ENCODE measurements at places on chromosomes 13 and 19. TPM values are rescaled to one million over a fixed set of nuclear protein-coding genes. Genes with fewer than 3 reads are reported as not detected.

The LILRB1 gene
- total RNA-seq = not detected

The COX6B2 gene
- not detected for total RNA-seq

The ZNF816 gene
- not detected for total RNA-seq

The ZNF780B gene
- 10.6 TPM for total RNA-seq

The CATSPERD gene
- not detected for total RNA-seq

GRCh38 chr19:20365146-20365545, 198.1 kb downstream of the ZNF486 start:
- DNase-seq = no peak

GRCh38 chr13:95573221-95573620, 20.7 kb downstream of the CLDN10 start:
- peak; percentile 48 for DNase-seq

DNA sequence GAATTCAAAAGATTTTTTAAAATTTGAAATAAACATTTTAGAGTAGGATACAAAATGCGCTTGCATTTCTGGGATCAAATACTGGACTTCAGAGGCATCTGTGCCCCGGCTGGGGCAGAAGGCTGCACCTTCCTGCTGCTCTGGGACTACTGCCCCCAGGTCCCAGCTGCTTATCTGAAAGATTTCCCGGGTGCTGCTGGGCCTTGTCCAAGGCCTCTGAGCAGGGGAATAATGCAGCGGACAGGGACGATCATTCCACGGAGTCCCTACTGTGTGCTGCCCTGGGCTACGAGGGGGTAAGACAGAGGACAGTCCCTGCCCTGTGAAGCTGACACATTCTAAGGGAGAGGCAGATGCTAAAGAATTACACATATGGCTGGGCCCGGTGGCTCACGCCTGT, 33.1 kb upstream of the NCCRP1 start:
- no peak for DNase-seq

GRCh38 chr13:32911506-32911905, 104.7 kb upstream of the KL start:
- DNase-seq = peak; percentile 55

GRCh38 chr13:113088691-113089020, 16.9 kb upstream of the F7 start:
- no peak for DNase-seq

- DNase-seq = no peak
Measured at GRCh38 chr19:31418692-31419430, 69.6 kb upstream of the TSHZ3 start.

DNA sequence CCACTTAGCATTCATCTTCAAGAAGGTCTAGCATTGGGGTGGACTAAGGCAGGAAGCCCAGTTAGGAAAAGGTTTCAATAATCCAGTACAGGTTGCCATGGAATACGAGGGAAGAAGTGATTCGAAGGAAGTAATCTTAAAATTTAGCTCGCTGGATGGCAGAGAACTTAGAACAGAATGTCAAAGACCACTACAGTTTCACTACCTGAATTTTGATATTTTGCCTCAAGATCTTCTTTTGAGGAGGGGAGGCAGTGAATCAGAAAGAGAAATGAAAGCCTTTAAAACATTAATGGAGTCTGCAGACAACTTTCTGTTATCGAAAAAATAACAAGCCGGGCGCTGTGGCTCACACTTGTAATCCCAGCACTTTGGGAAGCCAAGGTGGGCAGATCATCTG, 7.0 kb upstream of the RAB8A start:
- no peak for DNase-seq

DNA sequence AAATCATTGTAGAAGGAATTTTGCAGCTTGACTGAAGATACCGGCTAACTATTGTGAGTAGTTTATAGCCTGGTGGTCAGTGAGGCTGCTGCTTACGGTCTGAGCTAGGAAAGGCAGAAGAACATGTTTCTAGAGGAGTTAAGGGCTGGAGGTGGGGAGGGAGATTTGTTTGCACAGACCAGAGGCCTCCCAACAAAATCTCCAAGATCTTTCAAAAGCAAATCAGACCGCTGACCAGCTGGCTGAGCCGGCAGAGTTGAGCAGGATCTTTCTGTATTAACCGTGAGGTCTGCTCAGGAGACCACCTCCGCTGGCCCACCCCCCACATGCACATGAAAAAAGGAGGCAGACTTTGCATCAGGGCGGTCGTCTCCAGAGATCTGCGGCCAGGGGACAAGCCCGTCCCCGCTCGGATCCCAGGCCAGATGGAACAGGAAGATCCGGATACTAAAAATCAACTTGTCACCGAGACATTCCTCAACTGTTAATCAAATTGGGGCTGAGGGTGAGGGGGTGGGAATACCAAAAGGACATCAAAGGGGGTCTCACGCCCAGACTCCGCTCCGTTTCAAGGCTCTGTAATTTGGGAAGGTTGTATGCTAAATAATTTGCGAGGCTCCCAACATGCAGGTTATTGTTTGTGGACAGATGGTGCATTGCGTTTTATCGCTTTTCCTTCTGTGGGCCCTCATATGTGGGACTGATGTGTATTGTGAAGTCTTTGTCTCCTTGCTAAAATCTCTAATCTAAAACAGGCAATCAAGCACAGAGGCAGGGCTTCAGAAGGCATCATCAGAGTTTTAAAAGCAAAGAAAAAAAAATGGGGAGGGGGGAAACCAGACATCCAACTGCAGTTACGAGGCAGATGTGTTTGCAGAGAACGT, 319.0 kb downstream of the ZNF536 start:
- DNase-seq = no peak

GRCh38 chr19:49850221-49850486, 805 bp upstream of the PTOV1 start:
- DNase-seq = no peak

DNA sequence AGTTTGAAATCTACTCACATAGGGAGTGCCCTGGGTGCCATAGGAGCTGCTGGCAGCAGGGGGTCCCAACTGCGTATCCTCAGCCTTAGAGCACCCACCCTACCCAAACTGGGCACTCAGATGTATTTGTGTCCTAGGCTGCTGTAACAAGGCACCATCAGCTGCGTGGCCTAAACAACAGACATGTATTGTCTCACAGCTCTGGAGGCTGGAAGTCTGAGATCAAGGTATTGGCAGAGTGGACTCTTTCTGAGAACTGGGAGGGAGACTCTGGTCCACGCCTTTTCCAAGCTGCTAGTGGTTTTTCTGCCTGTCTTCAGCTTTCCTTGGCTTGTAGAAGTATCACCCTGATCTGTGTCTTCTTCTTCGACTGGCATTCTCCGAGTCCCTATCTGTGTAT, 83.6 kb downstream of the FGF14 start:
- DNase-seq = no peak

- no peak for DNase-seq
Measured at GRCh38 chr19:38838208-38838985, 6.8 kb upstream of the ECH1 start.

Measured in HT1080 (cell line).